CD4-positive, alpha-beta memory T cell (primary cell): ENCODE measurements at places on chromosomes 11 and 22.

- no peak for DNase-seq
Measured at GRCh38 chr22:30441088-30441487, 15.5 kb downstream of the MTFP1 start.

DNA sequence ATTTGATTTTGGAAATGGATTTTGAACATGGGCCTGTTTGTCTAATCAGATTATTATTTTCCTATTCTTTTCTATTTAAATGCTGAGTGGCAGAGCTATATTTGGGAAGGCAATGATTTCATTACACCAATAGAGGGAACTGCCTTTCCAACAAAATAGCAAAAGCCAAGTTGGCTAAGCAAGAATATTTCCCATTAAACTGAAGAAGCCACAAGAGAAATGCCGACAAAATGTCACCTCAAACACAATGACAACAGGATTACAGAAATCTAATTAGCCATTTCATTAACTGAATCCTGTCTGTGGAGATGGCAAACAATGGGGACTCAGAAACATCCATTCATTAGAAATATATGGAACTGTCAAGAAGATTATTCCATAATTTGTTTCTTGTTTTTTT, 1593.1 kb upstream of the RAG2 start:
- DNase-seq, result no peak

DNA sequence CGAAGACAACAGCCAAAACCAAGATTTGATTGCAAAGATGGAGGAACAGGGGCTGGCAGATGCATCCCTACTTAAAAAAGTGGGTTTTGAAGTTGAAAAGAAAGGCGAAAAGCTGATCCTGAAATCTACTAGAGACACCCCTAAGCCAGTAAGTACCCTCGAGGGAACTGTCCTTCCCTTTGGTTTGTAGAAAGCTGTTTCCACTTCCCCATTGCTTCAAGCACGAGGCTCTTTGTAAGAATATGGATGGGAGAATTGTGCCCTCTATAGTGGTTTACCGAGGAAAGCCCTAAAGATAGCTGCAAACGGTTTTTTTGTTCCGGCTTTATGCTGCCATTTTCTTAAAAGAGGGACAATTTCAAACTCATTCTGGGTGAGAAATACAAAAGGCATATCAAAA, 133.9 kb downstream of the WNT7B start:
- no peak for DNase-seq

GRCh38 chr22:48607901-48608662, 1219.6 kb downstream of the BRD1 start:
- DNase-seq, result no peak

- DNase-seq, result no peak
Measured at GRCh38 chr22:48938741-48939140, 888.9 kb downstream of the BRD1 start.

DNA sequence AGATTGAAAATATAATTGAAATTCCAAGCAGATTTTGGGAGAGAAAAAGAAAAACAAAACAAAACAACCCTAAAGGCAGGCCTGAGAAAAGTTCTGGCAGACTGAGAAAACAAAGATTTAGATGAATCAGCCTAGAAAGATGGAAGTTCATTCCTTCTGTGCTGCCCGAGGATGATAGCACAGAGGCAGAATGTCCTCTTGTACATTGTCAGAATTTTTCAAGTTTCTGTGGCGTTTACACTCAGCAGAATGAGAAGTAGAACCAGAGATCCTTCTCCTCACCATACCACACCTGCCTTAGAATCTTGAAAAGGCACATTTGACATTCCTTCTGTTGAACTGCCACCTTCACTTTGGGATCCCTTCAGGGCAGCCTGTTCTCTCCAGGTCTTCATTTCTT, 62.5 kb upstream of the IZUMO1R start:
- no peak for DNase-seq

- DNase-seq, result no peak
Measured at GRCh38 chr11:121456151-121456550, 3.4 kb upstream of the SORL1-AS1 start.

GRCh38 chr11:68140496-68141245, 19.5 kb upstream of the CHKA start:
- DNase-seq, result no peak

DNA sequence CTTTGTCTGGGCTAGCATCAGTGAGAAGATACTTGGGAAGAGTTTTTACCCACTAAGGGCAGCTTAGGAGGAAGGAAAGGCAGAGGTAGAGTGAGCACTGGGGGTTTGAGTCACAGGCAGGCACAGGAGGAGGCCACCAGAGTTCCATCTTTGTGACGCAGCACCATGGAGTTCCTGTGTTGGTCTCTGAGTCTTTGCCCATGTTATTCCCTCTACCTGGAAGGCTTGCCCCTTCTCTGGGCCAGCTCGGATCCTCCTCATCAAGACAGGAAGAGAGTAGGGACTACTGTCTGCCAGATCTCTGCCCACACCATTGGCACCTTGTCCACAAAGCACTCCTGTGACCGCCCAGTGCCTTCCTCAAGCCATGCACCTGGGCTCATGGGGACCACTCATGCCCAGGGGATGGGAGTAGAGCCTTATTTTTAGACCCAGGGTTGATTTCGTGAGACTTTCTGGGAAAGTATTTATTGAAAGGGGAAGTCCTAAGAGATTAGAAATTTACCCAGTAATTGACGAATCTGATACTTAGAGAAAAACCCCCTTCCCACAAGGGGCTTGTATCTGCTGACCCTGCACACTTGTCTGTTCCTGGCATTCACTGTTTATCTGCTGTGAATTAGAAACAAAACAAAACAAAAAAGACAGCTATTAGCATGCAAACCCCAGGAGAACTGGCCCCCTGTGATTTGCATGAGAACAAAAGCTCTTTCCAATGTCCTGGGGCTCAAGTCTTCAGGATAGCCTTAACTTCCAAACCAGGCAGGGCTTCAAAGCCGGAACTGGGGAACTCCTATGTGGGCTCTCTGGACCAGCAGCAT, 35.9 kb upstream of the MYEOV start:
- no peak for DNase-seq

- no peak for DNase-seq
Measured at GRCh38 chr22:32613773-32614392, 139.3 kb downstream of the FBXO7 start.

DNA sequence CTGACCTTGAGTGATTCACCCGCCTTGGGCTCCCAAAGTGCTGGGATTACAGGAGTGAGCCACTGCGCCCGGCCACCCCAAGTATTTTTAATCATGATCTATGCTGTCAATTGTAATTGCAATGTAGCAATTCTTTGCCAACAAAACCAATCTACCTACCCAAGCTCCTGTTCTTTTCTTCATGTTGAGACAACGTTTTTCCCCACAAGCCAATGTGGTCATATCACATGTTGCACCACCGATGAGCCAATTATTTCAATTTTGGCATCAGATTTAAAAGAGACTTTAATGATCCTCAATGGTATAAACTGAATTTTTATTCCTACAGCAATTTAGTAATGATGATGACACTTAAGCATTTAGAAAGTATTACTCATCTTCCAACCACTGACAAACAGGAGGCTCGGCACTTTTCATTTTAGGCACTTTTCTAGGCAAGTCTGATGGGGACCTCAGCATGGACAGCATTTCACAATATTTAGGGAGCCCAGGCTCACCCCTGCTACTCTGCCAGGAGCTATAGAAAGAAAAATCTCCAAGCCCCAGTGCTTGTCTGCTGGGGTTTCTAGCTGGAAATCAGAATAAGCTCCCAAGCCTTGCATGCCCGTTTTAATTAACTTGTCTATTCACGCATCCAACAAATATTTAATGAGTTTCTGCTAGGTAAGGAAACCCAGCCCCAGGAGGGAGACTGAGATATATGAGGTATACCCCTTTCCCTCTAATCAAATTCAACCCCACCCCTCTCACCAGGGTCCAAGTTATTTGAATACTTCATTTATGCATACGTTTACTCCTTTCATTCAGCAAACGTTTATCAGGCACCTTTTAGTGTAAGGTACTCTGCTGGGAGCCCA, 291.4 kb downstream of the ST3GAL4 start:
- no peak for DNase-seq

GRCh38 chr11:120883404-120884080, 140.4 kb upstream of the TBCEL start:
- DNase-seq, result no peak

GRCh38 chr22:19509191-19509590, 15.0 kb downstream of the CLDN5 start:
- DNase-seq, result no peak

DNA sequence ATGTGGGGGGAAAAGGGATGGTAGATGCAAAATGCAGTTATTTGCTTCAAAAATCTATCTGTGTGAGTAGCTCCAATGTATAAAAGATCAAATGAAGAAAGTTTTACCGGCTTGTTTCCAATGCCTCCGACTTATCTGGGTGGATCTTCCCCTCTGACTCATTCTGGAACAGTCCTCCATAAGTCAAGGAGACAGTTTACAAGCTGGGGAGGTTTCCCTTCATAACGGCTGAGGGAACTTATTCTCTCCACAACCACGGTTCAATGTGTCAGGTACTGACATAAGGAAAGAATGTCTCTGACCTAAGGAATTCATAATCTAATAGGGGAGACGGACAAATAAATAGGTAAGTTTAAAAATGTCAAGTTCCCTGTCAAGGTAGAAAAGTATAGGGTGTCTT, 49.7 kb upstream of the BIRC3 start:
- no peak for DNase-seq

- DNase-seq, result no peak
Measured at GRCh38 chr11:111949519-111950426, 12.6 kb downstream of the DIXDC1 start.

GRCh38 chr11:102283116-102283485, 34.2 kb upstream of the BIRC3 start:
- DNase-seq, result no peak

GRCh38 chr11:11167806-11168205, 185.2 kb downstream of the CSNK2A3 start:
- DNase-seq, result no peak

DNA sequence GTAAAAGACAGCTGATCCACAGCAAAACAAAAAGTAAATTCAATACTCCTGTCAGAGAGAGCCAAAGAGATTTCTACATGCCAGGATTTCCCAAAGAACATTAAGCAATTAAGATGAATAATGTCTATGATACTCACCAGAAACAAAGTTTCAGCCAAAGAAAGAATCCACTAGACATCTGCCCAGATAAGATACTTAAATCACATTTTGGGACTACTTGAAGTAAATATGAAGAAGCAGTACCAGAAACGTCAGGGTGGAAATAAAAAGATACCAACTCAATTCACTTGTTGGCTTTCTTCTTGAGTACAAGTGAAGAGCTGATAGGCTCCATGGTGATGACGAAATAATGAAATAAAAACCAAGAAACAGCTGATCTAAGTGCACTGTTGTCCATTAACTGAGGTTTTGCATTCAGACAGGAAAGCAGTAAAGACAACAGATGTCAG, 31.6 kb upstream of the ARHGAP32 start:
- DNase-seq, result no peak
